ENCODE measurements at places on chromosomes 7 and 10.
A peak's percentile ranks its signal among the peaks of the same experiment; 100 is the strongest.

GRCh38 chr10:99524050-99524666, 8.6 kb upstream of the NKX2-3 start:
- H3K36me3 ChIP-seq: no peaks in the 10 kb centered on the region
- H3K4me1 ChIP-seq: no peaks in the 10 kb centered on the region
- H3K27ac ChIP-seq: no peak overlapping the region
- H3K4me3 ChIP-seq: no peak overlapping the region

- H3K4me1 ChIP-seq: no peaks in the 10 kb centered on the region
- no peaks in the 10 kb centered on the region for H3K27me3 ChIP-seq
- no peak for DNase-seq
- no peak overlapping the region for H3K27ac ChIP-seq
Measured at GRCh38 chr7:122528879-122529481, 169.9 kb downstream of the RNF133 start.

GRCh38 chr7:96708872-96709271, 774 bp downstream of the SEM1 start:
- H3K4me3 ChIP-seq: peak overlapping the region; percentile 87
- H3K36me3 ChIP-seq: no peaks in the 10 kb centered on the region
- no peaks in the 10 kb centered on the region for H3K27me3 ChIP-seq
- H3K4me1 ChIP-seq: peaks cover 21% of the 10 kb centered on the region
- H3K27ac ChIP-seq: peak overlapping the region; percentile 92

GRCh38 chr7:74653686-74654181, 3.8 kb upstream of the GTF2I start:
- DNase-seq: no peak
- H3K36me3 ChIP-seq: no peaks in the 10 kb centered on the region
- no peaks in the 10 kb centered on the region for H3K27me3 ChIP-seq

DNA sequence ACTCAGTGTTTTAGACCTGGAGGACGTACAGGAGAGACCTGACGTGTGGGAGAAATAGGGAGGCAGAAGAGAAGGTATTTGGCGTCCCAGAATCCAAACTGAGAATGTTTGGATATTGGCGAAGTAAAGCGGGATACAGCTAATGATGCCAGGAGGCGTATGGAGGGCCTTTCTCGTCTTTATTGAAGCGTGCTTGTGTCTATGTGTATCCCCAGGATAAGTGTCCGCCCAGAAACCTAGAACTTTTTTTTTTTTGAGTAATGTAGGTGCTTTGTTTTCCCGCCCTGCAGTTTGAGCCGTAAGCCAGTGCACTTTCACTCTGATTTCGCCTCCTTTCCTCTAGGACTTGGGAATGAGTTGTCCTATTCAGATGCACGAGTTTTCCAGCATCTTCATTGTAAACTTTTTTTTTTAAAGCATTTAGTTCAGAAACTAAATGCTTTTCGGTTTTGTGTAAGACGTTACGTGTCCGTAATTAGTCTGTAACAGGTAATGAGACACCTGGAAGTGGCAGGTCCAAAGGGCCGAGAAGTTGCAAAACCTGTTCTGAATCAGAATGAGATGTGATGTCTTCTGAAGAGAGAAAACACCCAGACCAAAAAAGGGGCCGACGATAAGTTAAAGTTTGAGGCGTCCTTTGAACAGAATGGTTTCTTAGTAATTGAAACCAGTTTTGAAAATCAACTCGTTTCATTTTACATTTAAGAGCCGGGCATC, 746 bp downstream of the ARL5B start:
- no peak for DNase-seq
- H3K27ac ChIP-seq: peak overlapping the region; percentile 94
- H3K4me3 ChIP-seq: peak overlapping the region; percentile 76
- peaks cover 26% of the 10 kb centered on the region for H3K4me1 ChIP-seq
- no peaks in the 10 kb centered on the region for H3K36me3 ChIP-seq
- H3K27me3 ChIP-seq: no peaks in the 10 kb centered on the region

- no peak overlapping the region for H3K27ac ChIP-seq
- H3K36me3 ChIP-seq: no peaks in the 10 kb centered on the region
Measured at GRCh38 chr10:93639791-93640190, 27.5 kb downstream of the PDE6C start.

GRCh38 chr10:8193546-8193945, 139.1 kb downstream of the GATA3 start:
- H3K27ac ChIP-seq: no peak overlapping the region
- DNase-seq: no peak
- no peaks in the 10 kb centered on the region for H3K36me3 ChIP-seq

- no peak overlapping the region for H3K27ac ChIP-seq
- H3K27me3 ChIP-seq: no peaks in the 10 kb centered on the region
- no peak overlapping the region for H3K4me3 ChIP-seq
- H3K4me1 ChIP-seq: no peaks in the 10 kb centered on the region
Measured at GRCh38 chr7:120731271-120731670, 126.7 kb downstream of the TSPAN12 start.

DNA sequence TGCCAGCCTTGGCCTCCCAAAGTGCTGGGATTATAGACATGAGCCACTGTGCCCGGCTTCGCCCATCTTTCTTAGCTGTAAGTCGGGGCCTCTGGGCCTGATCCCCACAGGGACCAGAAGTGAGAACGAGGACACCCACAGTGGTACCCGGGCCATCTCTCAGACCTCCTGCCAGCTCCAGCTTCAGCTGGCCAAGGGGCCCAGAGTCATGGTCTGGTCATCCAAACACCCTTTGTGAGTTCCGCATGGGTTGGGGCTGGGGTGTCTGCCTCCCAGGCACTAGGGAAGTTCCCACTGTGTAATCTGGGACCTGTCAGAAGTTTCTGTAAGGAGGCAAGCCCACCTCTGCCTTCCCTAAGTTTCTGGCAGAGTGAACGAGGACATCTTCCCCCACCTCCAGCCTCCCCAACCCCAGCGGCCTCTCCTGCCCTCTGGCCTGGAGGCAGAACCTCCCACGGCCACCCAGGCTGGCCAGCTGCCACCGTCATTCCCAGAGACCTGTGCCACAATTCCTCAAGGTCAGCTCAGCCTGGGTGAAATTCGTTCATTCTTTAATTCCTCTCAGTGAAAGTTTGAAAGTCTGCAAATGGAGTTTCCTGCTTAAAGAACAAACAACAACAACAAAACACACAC, 19.5 kb upstream of the FOXL3 start:
- DNase-seq: no peak
- no peak overlapping the region for H3K4me3 ChIP-seq
- no peaks in the 10 kb centered on the region for H3K36me3 ChIP-seq
- no peak overlapping the region for H3K27ac ChIP-seq
- no peaks in the 10 kb centered on the region for H3K27me3 ChIP-seq

- H3K4me3 ChIP-seq: no peak overlapping the region
- H3K4me1 ChIP-seq: peaks cover 5% of the 10 kb centered on the region
- H3K27me3 ChIP-seq: no peaks in the 10 kb centered on the region
- no peaks in the 10 kb centered on the region for H3K36me3 ChIP-seq
- peak; percentile 20 for DNase-seq
Measured at GRCh38 chr7:140304191-140304799, 94.0 kb downstream of the SLC37A3 start.

- H3K4me1 ChIP-seq: no peaks in the 10 kb centered on the region
- no peak for DNase-seq
- no peak overlapping the region for H3K4me3 ChIP-seq
- H3K36me3 ChIP-seq: no peaks in the 10 kb centered on the region
- H3K27me3 ChIP-seq: no peaks in the 10 kb centered on the region
Measured at GRCh38 chr7:81407094-81407493, 362.8 kb downstream of the HGF start.

GRCh38 chr7:70229242-70229641, 631.0 kb downstream of the AUTS2 start:
- no peak overlapping the region for H3K4me3 ChIP-seq
- H3K36me3 ChIP-seq: no peaks in the 10 kb centered on the region

- DNase-seq: no peak
- H3K36me3 ChIP-seq: no peaks in the 10 kb centered on the region
- H3K4me3 ChIP-seq: no peak overlapping the region
- no peaks in the 10 kb centered on the region for H3K27me3 ChIP-seq
- H3K27ac ChIP-seq: no peak overlapping the region
- no peaks in the 10 kb centered on the region for H3K4me1 ChIP-seq
Measured at GRCh38 chr10:116698364-116698763, 44.0 kb downstream of the HSPA12A start.

DNA sequence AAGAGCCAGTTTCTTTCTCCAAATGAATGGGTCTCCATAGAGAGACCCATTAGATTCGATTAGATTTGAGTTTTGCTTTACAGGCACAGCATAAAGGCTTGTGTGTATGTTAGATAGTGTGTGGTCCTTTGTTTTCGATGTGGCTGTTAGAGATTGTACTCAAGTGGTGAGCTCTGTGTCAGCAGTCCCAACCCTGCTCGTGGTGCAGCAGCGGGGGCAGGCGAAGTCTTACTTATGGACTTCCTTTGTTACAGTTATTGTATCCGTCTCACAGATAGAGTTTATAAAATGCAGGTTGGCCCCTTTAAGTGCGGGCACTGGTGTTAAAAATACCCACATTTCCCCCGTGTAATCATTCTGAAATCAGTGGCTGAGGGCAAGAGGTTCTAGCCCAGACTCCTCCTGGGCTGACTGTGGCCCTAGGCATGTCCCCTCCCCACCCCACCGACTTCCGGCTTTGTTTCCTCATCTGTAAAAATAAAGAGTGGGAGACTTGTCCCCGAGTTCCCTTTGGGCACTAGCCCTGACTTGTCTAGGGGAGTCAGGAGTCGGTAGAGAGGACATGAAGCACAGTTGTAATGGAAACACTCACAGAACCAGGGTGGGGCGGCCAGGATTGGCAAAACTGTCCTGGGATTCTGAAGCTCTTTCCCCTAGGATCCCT, 28.6 kb downstream of the MTURN start:
- H3K36me3 ChIP-seq: no peaks in the 10 kb centered on the region
- DNase-seq: no peak
- H3K27me3 ChIP-seq: no peaks in the 10 kb centered on the region
- H3K4me1 ChIP-seq: peaks cover 43% of the 10 kb centered on the region
- H3K4me3 ChIP-seq: peak overlapping the region; percentile 38
- H3K27ac ChIP-seq: peak overlapping the region; percentile 62

- no peak for DNase-seq
- H3K36me3 ChIP-seq: no peaks in the 10 kb centered on the region
- no peaks in the 10 kb centered on the region for H3K27me3 ChIP-seq
- H3K27ac ChIP-seq: no peak overlapping the region
- no peaks in the 10 kb centered on the region for H3K4me1 ChIP-seq
Measured at GRCh38 chr10:51960494-51960895, 261.1 kb upstream of the CSTF2T start.

- peaks cover 6% of the 10 kb centered on the region for H3K4me1 ChIP-seq
- H3K27ac ChIP-seq: no peak overlapping the region
- H3K36me3 ChIP-seq: no peaks in the 10 kb centered on the region
- no peaks in the 10 kb centered on the region for H3K27me3 ChIP-seq
- no peak overlapping the region for H3K4me3 ChIP-seq
- peak; percentile 52 for DNase-seq
Measured at GRCh38 chr10:79196470-79197461, 128.0 kb downstream of the ZMIZ1 start.

GRCh38 chr7:12674861-12675260, 12.6 kb upstream of the ARL4A start:
- H3K36me3 ChIP-seq: no peaks in the 10 kb centered on the region
- DNase-seq: peak; percentile 47
- H3K4me1 ChIP-seq: no peaks in the 10 kb centered on the region
- H3K27me3 ChIP-seq: no peaks in the 10 kb centered on the region

DNA sequence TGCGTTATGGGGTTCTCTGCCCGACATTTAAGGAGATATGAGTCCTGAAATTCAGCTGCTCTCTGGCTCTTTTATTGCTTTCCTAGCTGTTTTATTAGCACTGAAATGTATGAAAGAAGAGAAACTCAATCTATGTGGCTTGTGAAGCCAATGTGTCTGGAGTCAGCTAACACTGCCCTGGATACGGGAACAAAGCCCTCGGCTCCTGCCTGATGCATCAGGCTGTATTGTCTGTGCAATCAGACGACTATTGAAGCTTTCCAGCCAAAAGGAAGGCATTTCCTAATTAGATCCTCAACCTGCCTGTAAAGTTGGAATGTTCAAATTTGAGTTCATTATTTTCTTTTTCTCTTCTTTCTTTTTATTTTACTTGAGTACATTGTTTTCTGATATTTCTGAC, 22.0 kb upstream of the TM9SF3 start:
- peaks cover 13% of the 10 kb centered on the region for H3K4me1 ChIP-seq
- H3K27me3 ChIP-seq: no peaks in the 10 kb centered on the region
- H3K4me3 ChIP-seq: no peak overlapping the region

DNA sequence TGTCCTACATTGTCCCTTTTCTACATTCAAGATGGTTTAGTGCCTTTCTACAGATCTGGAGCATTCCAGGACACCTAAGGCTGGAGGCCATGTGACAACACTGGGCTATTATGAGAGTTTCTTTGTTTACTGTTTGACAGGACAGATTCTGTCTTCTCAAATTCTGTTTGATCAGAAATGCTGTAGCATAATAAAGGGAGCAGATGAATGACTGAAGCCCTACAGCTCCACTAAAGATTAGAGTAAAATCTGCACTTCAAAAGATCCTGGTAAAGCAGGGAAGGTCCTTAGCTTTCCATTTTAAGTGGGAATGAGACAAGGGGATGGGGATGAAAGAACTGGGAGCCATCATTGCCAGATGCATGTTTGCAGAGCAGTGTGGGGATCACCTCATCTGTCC, 38.4 kb downstream of the TMEM229A start:
- H3K36me3 ChIP-seq: no peaks in the 10 kb centered on the region
- H3K4me3 ChIP-seq: no peak overlapping the region
- H3K27me3 ChIP-seq: no peaks in the 10 kb centered on the region
- no peak for DNase-seq
- no peak overlapping the region for H3K27ac ChIP-seq
- H3K4me1 ChIP-seq: no peaks in the 10 kb centered on the region

GRCh38 chr7:123768493-123768892, 19.7 kb upstream of the WASL start:
- no peaks in the 10 kb centered on the region for H3K27me3 ChIP-seq
- H3K36me3 ChIP-seq: no peaks in the 10 kb centered on the region
- H3K4me1 ChIP-seq: no peaks in the 10 kb centered on the region
- no peak for DNase-seq
- H3K4me3 ChIP-seq: no peak overlapping the region

DNA sequence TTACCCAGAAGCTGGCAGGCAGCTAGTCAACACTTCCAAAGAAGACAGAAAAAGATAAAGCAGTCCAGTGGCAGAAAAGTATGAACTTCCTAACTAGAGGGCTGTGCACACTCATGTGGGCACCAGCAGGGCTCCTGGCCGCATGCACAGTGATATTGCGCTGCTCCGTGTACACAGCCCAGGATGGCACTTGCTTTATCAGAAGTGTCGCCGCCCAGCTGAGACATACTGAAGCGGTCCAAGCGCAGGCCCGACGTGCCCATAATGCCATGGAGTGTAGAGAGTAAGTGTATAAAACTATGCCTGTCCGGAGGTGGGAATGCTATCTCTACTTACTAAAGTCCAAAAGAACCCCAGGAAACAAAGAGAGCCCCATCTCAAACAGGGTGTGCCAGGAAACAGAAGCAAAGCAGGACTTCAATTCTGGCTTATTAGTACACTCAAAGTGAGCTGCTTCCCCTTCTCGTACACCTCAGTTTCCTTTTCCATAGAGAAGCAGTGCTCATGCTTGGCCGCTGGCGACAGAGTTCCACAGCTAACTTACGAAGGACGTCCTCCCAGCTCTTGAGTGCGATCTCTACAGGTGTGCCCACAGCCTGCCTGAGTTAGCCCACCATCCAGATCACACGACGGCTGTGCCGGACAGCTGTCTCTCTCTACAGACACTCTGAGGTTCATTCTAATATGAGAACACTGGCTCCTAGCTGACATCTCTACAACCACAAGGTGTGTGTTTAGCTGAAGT, 234.3 kb downstream of the COBL start:
- no peaks in the 10 kb centered on the region for H3K27me3 ChIP-seq
- H3K4me1 ChIP-seq: no peaks in the 10 kb centered on the region
- H3K36me3 ChIP-seq: no peaks in the 10 kb centered on the region
- no peak overlapping the region for H3K27ac ChIP-seq

GRCh38 chr7:155962191-155962967, 150.1 kb upstream of the SHH start:
- no peaks in the 10 kb centered on the region for H3K36me3 ChIP-seq
- no peaks in the 10 kb centered on the region for H3K4me1 ChIP-seq
- H3K4me3 ChIP-seq: no peak overlapping the region
